ENCODE measurements at places on chromosomes 12 and 14. TPM values are rescaled to one million over a fixed set of nuclear protein-coding genes. Genes with fewer than 3 reads are reported as not detected.

Gene CD9
- 275 TPM for total RNA-seq

Gene DGLUCY
- 68.0 TPM for total RNA-seq

Gene STYK1
- not detected for total RNA-seq

Gene PRPH
- total RNA-seq = 5.6 TPM

Gene NELL2
- total RNA-seq = 34.6 TPM

Gene CDCA3
- total RNA-seq = not detected

Gene ADAMTS20
- total RNA-seq = not detected

Gene PAPLN
- total RNA-seq = 32.6 TPM

DNA sequence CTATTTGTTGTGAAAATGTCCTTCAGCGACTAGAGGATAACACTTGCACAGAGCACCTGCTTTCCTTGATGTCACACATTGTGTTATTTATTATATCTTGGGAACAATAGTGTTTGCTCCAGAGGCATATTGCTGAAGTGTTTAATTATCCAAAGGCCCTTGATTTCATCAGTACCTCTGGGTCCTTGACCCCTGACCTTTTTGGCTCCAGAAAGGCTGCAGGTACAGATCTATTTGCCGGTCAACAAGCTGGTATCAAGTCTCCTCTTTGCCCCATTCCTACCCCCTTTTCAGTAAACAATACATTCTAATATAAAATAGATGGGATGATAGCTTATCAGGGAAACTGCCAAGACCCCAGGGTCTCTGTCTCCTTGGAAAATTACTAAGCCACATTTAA is 206.8 kb downstream of the DACT1 start:
- DNase-seq = no peak

DNA sequence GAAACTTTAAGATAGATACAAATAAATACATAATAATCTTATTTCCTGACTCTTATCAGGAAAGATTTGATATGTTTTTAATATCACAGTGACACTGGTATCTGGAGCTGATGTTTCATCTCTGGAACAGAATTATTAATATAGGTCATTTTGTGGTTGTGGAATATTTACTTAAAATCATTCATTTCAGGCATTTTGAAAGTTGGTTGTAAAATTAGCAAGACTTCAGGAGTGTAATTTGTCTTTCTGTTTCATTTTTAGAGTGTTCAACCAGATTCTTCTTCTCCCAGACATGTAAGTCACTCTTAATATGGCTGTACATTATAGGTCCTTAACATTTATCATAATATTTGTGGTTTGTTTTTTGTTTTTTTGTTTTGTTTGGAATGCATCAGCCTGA is 115.7 kb downstream of the PCNX1 start:
- DNase-seq = no peak

- no peak for DNase-seq
Measured at GRCh38 chr12:72289633-72290032, 17.5 kb downstream of the TRHDE start.

DNA sequence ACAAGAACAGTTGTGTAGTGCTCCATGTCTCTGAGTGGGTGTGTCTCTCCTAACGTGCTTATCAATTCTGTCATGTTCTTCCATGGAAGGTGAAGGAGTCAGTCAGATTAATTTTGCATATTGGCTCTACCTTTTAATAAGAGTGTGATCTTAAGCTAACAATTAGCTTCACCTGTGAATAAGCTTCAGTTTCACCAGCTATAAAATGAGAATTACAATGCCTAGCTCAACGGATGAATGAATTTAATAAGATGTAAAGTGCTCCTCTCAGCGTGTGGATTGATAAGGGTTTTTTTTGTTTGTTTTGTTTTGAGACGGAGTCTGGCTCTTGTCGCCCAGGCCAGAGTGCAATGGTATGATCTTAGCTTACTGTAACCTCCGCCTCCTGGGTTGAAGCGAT is 32.7 kb downstream of the CCDC175 start:
- DNase-seq = no peak

GRCh38 chr12:53867216-53868012 is 71.2 kb upstream of the HOXC13 start:
- no peak for DNase-seq

- DNase-seq = no peak
Measured at GRCh38 chr14:63933711-63934110, 80.9 kb downstream of the SYNE2 start.

DNA sequence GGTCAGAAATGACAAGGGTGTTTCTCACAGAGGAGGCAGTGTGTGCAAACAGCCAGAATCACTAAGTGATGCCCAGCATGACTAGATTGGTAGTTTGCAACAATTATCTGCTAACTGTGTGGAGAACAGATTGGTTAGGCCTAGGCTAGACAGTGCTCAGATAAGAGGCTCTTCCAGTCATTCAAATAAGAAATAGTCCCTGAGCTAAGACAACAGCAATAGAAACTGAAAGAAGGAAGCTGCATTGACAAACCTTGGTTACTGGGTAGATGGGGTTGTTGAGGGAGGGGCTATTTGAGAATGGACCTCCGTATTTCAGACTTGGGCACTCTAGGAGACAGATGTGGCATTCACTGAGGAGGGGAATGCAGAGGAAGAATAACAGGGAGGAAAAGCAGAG is 255.0 kb upstream of the NPAS3 start:
- no peak for DNase-seq

DNA sequence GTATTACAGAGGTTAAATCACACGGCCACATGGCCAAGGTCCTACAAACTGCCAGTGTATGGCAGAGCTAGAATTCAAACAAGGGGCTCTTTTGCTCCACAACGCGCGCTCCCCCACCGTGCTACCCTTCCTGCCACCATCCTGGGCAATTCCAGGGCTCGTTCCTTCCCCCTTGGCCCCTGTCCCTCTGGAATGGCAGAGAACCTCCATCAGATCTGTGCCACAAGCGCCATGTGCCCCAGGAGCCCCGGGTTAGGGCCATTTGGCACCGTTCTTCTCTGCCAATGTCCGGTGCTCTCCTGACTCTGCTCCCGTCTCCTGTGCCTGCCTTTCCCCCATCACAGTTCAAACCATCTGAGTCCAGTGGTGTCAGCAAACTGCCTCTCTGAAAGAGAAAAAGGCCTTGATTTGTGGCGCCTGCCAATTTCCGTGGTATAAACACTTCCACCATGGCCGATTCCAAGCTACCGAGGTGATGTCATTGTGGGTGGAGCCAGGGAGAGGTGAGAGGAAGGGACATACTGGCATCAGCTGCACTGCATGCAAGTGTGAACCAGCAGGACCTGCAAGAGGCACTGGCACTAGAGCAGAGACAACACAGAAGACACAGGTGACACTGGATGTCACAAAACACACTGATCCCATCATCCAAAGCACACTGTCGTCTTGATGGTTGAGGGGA is 163.1 kb downstream of the CALM1 start:
- no peak for DNase-seq

DNA sequence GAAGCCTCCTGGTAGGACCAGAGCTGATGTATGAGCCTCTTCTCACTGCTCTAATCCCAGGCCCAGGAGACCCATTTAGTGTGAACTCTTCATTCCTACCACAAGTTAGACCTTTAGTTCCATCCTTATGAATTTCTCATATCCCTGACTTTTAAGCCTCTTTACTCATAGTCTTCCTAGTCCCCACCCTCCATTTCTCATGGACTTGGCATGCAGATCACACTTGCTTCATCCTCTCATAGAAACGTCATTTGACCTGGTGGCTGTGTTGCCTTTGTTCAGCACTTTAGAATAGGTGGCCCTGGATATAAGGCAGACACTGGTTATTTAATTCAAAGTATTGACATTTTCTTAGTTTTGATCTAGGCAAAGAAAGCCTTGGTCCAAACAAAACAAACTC is 99.5 kb downstream of the SLC16A7 start:
- no peak for DNase-seq

DNA sequence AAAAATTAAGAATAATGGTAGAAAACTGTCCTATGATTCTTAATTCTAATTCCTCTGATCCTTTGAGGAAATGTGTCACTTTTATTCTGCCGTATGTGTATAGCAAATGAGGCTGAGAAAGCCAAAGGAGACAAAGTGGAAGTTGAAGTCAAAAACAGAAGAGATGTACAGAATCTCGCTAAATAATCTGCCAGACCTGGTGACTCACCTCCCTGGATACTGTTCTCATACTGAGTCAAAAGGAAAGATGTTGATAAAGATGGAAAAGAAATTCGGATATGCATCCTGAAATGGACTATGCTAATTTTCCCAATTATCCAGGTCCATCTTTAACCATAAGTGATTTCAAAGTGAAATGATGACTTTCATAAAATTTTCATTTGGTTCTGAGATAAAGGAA is 92.5 kb downstream of the DUSP6 start:
- no peak for DNase-seq

GRCh38 chr12:12608557-12608957 is 3.1 kb upstream of the CREBL2 start:
- no peak for DNase-seq

DNA sequence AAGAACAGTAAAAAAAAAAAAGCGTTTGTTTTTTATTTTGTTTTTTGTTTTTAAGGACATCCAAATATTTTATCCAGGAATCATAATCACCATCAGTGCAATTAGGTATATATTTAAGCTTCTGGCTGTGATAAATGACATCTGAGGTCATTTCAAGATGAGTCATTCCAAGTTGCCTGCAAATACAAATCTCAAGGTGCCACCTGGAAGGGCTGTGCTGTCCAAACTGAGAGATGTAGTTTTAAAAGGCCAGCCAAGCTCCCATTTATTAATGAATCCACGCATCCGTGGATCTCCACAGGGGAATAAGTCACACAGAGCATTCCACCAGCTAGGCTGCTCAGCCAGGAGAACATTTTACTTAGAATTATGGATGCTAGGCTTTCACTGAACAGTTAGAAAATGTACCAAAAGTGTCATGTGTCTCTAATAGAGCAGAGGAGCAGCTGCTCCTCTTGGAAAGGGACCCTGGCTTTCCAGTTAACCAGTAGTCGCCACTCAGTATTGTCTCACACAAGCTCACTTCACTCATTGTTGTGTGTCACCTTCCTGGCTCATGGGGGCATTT is 1151.4 kb upstream of the TMEM132C start:
- DNase-seq = no peak

DNA sequence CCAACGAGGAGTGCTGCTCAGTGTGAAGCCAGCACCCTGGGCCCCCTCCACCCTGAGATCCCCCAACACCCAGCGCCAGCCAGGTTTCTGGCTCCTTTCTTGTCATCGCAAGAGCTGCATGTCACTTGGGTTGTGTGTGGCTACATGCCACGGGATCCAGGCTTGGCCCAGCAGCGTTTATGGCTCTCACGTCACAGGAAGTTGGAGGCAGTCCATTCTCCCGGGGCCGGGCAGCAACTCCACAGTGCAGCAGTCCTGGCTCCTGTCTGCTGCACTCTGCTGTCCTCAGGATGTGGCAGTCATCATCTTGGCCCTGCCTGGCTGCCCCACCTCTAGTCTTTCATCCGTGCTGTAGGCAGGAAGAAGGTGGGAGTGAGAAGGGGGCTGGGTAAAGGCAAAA is 78.3 kb downstream of the AACS start:
- no peak for DNase-seq

GRCh38 chr12:78396538-78396937 is 468.0 kb upstream of the SYT1 start:
- DNase-seq = no peak

DNA sequence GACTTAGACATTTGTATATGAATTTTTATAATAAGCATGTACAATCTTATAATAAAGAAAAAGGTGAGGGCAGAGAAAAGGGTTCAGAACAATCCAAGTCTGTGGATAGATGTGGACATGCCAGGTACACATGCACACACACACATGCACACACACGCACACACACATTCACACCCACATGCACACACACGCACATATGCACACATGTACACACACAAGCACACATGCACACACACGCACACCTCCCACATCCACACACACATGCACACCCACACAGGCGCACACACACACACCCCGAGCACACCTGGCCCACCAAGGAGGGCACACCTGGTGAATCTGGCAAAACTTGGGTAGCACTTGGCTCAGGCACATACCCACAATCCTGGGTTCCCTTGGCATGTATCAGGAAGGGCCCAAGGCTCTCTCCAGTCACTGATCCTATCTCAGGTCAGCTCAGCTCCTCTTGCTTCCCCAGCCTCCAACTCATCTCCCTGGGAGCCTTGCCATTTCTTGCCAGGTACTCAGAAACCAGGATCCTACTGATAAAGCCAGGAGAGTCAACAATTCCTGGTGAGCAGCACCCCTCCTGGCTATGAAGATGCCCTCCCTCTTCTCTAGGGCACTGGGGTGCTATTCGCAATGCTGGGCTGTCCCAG is 18.6 kb upstream of the TMEM106C start:
- no peak for DNase-seq

GRCh38 chr12:47396902-47397663 is 308.7 kb downstream of the RPAP3 start:
- DNase-seq = no peak

Data from uterus (tissue), 4 donors.